Activated CD4-positive, alpha-beta T cell treated with anti-CD3 and anti-CD28 coated beads for 24 hours (primary cell): ENCODE measurements at places on chromosomes 13 and 19.

GRCh38 chr19:39915101-39915847 is 19.2 kb downstream of the FCGBP start:
- no peak for DNase-seq

GRCh38 chr13:22940736-22941135 is 240.0 kb upstream of the SGCG start:
- DNase-seq, result no peak

DNA sequence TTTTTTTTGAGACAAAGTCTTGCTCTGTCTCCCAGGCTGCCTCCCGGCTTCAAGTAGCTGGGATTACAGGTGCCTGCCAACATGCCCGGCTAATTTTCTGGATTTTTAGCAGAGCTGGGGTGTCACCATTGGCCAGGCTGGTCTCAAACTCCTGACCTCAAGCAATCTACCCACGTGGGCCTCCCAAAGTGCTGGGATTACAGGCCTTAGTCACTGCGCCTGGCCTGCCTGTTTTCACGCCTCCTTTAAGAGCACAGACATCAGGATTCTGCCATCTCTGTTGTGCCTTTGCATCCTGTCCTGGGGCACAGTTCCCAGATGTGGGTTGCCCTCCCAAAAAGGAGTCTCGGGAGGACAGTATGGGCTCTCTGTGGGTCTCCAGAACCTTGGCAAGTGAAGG is 2.5 kb upstream of the PRAM1 start:
- DNase-seq, result no peak

DNA sequence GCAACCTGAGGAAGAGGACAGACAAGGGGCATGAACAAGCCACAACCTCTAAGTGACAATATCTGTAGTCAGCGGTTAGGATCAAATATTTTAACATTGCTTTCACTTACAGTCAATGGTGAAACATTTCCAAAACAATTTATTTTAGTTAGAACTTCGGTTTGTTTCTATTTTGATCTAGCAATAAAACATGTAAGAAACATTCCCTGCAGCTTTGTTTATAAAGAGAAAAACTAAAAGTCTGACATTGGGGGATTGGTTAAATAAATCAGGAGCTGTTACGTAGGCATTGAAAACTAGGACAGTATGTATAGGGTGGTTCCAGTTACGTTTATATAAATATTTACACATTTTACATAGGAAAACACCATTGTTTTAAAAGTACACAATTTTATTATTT is 3.4 kb downstream of the URI1 start:
- DNase-seq, result no peak

- no peak for DNase-seq
Observed at GRCh38 chr19:17125062-17125727, 49.6 kb downstream of the MYO9B start.

DNA sequence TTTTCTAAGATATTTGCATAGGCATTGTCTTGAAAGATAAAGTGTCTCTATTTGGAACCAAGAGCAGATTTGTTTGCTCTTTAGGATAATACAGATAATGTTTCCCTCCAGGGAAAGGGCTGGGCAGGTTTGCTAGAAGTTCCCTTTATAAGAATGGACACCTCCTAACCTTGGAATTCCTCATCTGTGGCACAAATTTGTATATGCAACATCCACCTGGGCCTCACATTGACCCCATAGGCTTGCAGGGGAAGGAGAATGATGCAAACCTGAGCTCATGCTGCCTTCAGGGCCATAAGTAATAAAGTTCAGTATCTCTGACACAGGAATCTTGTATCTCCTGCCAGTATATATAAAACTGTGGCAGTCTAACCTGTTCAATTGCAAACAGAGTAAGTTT is 508.4 kb upstream of the MIR17HG start:
- DNase-seq, result no peak

- no peak for DNase-seq
Observed at GRCh38 chr19:11435833-11436313, 438 bp downstream of the PRKCSH start.

DNA sequence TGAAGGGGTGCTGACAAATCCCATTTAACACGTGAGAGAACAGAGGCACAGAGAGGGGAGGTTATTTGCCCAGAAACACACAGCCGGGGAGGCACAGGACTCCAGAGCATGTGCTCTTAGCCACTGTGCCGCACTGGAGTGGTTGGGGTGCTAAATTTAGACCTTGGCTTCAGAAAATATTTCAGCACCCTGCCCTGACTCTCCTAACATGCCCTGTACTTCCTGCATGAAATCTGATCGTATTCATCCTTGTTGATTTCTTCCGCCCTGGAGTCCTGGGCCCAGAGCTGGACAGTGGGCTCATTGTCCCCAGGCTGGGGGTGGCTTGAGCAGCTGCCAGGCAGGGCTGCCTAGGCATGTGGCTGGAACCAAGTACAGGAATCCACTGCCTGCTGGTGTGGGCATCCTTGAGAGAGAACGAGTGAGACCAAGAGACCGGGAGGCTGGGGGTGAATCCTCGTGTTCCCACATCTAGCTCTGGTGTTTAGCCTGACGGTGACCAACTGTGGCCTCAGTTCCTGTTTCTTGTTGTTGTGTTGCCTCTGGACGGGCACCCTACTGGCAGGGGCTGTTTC is 5.3 kb downstream of the SLC27A1 start:
- no peak for DNase-seq

DNA sequence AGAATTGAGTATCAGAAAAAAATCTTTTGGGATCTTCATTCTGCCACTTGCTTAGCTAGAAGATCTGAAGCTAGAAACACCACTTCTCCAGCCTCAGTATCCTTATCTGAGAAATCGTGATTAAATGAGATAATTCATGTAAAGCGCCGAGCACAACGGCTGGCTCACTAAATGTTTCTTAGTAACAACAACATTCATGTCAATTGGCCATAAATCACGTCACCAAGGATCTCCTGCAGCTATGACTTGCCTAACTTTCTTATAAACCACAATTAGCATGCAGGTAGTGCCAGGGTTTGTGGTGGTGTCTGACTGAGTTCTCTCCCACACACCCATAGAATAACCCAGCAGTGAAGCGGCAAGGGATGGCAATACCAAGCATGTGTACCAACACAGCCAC is 501.3 kb downstream of the EFNB2 start:
- no peak for DNase-seq

DNA sequence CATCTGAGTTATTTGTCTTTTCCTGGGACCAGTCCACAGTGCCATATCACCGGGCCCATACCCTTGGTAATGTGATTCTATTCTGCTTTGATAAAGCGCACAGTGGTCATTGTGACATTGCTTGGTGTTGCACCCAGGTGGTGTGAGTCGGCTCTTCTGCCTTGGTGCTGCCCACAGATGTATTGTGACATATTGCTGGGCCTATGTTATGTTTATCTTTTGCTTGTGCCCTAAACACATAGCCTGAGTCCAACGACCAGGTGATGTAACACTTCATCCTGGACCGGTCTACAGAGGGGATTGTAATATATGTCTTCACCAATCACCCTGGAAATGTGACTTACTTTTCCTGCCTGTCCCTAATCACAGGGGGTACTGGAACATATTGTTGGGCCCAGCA is 23.7 kb upstream of the ZNF254 start:
- no peak for DNase-seq

- DNase-seq, result no peak
Observed at GRCh38 chr13:23433171-23434153, at the start of gene SACS. Gene SACS, minus strand, starts transcription at chr13:23433702. Its CDS starts 22,463 bp downstream, at chr13:23411239.

DNA sequence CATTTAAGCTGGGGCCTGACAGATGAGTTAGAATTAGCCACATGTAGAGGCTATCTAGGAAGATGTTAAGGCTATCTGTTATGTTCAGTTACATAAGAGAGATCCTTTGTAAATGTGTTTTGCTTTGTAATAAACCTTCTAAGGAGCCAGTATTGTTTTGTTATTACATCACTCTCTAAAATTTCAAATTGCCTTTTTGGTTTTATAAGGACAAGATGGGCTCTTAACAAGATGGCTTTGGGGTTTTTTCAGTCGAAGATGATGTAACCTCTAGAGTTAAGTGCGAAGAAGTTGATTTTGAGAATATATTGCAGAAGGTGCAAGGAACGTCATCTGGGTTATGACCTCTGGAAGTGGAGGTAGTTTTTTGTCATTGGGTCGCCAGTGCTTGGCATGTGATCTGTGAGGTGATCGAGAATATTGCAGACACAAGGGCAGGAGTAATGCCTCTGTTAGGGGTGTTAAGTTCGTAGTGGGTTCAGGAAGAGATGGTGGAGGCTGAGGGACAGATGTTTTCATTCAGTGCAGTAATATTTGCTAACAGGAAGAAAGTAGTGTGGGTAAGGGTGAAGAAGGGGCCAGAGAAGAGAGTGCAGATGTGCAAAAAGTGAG is 12.7 kb downstream of the LSM14A start:
- DNase-seq, result no peak

DNA sequence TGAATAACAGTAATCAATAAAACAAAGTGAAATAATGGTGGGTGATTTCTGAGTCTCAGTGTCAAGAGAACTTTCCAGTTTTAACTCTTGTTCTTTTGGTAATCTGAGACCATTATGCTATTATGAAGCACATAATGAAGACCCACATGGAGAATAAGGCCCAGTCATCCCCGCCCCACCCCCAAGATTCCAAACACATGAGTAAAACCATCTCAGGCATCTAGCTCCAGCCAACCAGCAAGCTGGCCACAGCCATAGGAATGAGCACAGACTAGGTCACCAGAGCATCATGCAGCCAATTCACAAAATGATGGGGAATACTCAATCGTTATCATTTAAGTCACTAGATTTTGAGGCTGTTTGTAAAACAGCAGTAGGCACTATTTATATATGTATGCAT is 1769.0 kb upstream of the PCDH20 start:
- DNase-seq, result no peak

GRCh38 chr13:38213314-38213713 is 136.3 kb upstream of the UFM1 start:
- no peak for DNase-seq

GRCh38 chr13:97004096-97004876 is 10.0 kb upstream of the OXGR1 start:
- no peak for DNase-seq

GRCh38 chr19:7705387-7706187 is 3.7 kb upstream of the FCER2 start:
- peak; percentile 65 for DNase-seq

- DNase-seq, result no peak
Observed at GRCh38 chr13:39186205-39186875, 148.1 kb downstream of the NHLRC3 start.

DNA sequence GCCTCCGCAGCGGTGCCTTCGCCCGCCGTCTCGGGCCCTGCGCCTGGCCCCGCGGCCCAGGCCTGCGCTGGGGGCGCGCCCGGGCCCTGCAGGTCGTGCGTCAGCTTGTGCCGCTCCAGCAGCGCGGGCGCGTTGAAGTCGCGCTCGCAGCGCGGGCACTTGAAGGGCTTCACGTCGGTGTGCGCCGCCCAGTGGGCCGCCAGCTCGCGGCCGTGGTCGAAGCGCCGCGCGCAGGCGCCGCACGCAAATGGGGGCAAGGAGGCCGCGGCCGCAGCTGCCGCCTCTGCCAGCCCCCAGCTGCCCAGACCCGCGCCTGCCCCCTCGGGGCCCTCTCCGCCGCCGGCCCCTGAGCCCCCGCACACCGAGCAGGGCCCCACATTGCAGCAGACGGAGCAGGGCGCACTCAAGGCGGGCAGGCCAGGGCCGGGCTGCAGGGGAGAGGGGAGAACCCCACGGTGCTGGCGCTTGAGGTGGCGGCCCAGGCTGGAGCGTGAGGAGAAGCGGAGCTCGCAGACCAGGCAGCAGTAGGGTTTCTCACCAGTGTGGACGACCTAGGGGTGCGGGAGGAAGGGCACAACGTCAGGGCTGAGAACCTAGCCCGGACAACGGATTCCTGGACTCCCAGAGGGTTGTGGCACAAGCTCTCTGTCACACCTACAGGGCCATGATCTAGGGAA is 6.1 kb downstream of the FIZ1 start:
- DNase-seq, result no peak

DNA sequence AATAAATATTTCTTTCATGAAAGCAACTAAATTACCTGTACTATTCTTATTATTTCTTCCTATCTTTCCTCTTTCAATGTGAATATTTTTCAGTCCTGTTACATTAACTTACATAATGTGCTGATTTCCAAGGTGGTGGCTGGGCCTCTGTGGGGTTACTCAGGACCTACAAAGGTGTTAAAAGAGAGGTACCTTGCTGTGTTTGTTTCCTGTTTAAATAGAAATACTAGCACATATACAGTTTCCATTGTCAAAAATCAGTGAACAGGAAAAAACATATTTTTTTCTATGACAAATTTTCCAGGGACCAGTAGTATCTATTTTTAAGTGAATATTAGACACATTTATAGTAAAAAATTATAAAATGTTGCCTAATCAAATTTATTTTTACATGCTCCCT is 8.7 kb upstream of the PCDH9 start:
- no peak for DNase-seq

DNA sequence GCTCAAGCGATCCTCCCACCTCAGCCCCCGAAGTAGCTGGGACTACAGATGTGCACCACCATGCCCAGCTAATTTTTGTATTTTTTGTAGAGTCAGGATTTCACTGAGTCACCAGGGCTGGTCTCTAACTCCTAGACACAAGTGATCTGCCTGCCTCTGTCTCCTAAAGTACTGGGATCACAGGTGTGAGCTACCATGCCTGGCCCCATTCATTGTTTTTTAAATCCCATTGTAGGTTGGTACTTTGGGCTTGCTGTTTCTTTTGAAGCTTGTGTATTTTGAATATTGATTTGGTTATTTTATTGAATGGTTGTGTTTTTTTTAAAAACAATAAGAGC is 26.7 kb downstream of the ZMYM2 start:
- no peak for DNase-seq

DNA sequence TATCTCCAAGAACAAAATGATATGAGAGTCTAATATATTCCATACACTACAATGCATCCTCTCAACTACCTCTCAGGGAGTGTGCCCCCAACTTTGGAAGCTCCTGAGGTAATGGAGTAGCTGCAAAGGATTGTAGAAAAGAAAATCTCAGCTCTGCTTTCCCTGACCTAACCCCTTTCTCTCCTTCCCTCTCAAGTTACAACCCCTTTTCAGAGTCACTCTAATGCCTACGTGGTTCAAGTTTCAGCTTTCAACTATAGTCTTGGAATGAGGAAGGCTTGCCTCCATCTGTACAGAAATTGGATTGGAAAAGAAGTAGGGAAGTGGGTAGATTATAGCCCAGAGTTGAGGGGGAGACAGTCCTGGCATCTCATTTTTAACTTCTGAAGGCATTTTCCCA is 256.0 kb downstream of the PCDH9 start:
- no peak for DNase-seq
